Activated CD4-positive, CD25-positive, alpha-beta regulatory T cell treated with anti-CD3 and anti-CD28 coated beads, Interleukin-2, amount 50 U/mL, for 24 hours (primary cell): ENCODE measurements at places on chromosomes 1 and 21.

DNA sequence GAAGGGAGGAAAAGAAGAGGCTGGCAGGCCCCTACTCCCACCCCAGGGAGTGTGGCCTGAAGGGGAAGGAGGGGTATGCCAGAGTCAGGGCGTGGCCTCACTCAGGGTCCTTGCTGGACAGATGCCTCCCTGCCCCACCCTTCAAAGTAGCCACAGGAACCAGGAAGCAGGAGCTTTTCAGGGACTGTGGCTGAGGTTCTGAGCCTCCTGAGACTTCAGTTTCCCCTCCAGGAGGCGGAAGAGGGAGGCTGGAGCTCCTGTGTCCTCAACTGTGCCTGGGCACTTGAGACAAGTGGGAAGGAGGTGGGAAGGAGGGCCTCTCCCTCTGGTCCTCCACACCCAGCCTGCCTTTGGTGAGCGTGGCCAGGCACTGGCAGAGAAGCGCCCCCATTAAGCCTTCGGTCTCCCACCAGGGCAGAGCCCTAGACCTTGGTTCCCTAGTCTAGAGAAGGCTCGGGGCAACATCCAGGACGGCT is 5.3 kb downstream of the CELSR2 start:
- no peak for ATAC-seq

DNA sequence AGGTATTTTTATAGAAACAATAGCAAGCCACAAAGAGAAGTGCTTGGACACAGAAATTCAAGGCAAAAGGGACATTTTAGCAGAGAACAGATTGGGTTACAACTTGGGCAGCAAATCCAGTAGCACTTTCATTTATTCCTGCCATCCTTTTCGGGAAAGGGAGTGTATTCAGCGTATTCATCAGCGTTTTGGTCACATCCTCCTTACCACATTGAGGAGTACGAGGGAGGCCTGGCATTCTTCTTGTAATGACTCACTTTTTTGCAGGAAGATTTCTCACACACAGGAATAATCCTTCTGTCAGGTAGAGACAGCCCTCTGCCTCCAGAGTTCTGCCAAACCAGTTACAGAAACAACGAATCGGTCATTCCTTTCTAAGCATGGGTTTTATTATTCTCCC is 18.1 kb upstream of the FAM78B start:
- ATAC-seq = no peak

GRCh38 chr1:22490309-22490708 is 38.7 kb downstream of the ZBTB40 start:
- ATAC-seq = no peak

DNA sequence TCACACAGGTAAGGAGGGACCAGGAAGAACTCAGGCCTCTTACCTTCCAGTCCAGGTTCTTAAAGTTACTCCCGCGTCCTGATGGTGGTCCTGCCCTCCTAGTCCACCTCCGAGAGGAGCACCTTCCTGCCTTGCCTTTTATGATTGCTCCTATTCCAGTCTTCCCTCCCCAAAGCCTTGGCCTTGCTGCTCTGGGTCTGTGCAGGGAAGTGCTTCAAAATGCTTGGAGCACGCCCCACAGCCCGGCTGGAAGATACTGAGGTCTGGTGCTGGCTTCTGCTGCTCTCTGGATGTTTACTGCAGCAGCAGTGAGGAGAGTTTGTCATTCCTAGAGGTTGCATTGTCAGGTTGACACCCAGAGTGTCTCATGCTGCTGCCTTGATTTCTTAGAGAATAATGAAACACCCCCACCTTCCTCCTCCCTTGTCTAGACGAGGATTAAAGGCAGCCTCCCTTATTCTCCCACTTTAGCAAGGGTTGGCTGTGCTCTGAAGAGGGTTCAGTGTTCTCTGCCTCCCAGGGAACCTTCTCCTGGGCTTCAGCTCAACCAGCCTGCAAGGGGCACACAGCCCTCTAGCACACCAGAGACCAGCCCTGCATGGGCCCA is 142.2 kb upstream of the CACNA1E start:
- no peak for ATAC-seq

DNA sequence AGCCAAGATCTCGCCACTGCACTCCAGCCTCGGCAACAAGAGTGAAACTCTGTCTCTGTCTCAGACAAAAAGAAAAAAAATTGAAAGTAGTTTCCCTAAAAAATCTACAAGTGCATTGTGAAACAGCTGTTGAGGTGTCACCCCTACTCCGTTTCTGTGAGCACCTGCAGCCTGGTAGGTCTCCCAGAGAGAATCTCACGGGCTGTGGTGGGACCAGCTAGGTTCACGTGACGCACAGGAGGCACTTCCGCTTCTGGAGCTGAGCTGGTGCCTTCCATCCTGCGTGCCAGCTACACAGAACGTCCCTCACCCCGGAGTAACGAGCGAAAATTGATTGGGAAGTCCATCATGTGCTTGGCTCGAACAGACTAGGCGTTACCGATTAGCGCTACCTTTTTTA is 66.8 kb downstream of the COL24A1 start:
- ATAC-seq = no peak
